ENCODE measurements at places on chromosomes 1 and 21.

- no peak for DNase-seq
Observed at GRCh38 chr21:33657124-33657820, 15.0 kb downstream of the ITSN1 start.

- no peak for DNase-seq
Observed at GRCh38 chr1:41901551-41901950, 17.2 kb downstream of the HIVEP3 start.

DNA sequence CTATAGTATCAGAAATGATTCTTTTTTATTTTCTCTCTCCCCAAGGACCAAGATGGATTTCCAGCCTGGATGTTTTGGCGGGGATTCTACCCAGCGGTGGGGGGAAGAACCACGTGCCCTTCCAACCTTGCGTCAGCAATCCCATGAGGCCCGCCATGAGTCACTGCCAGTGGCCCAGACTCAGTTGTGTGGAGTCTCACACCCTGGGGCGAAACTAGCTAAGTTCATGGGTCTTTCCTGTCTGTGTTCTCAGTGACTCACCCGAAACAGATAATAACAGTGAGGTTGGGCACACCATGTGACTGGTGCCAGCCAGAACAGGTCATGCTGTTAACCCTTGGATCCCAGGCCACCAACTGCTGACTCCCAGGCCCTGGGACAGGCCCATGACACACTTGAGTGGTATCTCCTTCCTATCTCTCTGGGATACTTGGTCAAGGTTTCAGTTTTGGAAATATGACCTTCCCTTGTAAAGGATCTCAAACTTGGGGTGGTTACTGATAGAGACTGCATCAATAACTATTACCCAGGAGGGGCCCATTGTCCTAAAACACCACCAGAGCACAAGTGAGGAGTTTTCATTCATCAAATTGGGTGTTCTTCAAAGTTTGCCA, 98.0 kb upstream of the DUSP10 start:
- no peak for DNase-seq

- no peak for DNase-seq
Observed at GRCh38 chr1:237145379-237146135, 103.6 kb downstream of the RYR2 start.

GRCh38 chr1:2470290-2471158, 5.6 kb upstream of the PLCH2 start:
- DNase-seq, result no peak

- no peak for DNase-seq
Observed at GRCh38 chr1:186627019-186627418, 53.2 kb downstream of the PTGS2 start.

GRCh38 chr1:89176971-89177370, 1.2 kb upstream of the GBP7 start:
- no peak for DNase-seq

GRCh38 chr1:89807983-89808382, 12.8 kb upstream of the LRRC8D start:
- DNase-seq, result no peak

GRCh38 chr1:91621360-91621759, 120.7 kb downstream of the CDC7 start:
- no peak for DNase-seq
